ENCODE measurements at places on chromosomes 12 and 14.

DNA sequence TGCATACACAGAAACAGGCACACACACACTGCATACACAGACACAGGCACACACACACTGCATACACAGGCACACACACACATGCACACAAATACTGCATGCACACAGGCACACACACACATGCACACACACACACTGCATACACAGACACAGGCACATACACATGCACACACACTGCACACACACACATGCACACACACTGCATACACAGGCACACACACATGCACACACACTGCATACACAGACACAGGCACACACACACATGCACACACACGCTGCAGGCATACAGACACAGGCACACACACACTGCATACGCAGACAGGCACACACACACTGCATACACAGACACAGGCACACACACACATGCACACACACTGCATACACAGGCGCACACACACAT lies 32.7 kb upstream of the BTBD6 start:
- no peak for DNase-seq

- no peak for DNase-seq
Observed at GRCh38 chr14:104703269-104703668, 13.9 kb downstream of the INF2 start.

- no peak for DNase-seq
Observed at GRCh38 chr14:104316121-104316722, 177.8 kb downstream of the KIF26A start.

DNA sequence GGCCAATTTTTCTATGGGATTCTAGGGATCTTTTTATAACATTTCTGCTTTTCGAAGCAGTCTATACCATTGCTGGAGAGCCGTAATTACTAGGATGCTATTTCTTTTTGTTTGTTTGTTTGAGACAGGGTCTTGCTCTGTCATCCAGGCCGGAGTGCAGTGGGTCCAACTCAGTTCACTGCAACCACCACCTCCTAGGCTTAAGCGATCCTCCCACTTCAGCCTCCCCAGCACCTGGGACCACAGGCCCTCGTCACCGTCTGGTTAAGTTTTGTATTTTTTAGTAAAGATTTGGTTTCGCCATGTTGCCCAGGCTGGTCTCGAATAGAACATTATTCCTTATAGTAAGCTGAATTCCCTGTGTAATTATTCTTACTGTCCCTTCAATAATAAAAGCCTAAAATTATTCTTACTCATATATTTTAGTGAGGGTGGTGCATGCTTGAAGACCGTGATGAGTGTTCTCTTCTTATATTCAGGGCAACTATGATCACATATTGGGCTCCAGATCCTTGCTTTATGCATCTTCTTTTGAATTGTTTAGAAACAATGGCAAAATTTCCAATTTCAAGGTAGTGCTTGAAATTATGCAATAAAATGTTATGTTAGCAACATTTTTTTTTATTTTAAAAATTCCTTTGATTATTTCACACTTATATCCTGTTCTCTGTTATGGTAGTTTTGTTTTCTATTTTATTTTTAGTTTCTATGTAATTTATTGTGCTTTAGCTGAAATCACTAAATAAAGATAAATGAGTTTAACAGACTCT lies 66.2 kb downstream of the CRADD start:
- DNase-seq: no peak
